ENCODE measurements at places on chromosomes 11 and 22.

- DNase-seq, result no peak
Measured at GRCh38 chr22:31906086-31906485, 38.2 kb upstream of the YWHAH start.

GRCh38 chr11:23919455-23919854 is 577.4 kb upstream of the LUZP2 start:
- no peak for DNase-seq

- no peak for DNase-seq
Measured at GRCh38 chr11:64802370-64803157, 450 bp downstream of the MAP4K2 start.

DNA sequence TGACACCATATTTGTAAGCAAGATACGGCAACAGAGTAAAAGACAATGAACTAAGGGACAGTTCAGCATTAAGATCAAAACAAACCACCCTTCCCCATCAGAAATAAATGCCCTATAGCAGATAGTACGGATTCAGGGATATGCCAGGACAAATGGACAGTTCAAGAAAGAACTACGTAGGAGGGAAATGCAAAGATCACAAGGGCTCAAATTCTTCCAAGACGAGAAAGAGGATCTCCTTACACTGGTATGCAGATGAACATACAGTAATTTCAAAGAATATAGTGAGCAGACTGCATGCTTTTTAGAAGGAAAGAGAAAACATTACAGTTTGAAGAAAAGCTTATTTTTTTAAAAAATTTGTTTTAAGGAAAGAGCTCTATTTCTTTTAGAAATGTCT is 124.7 kb upstream of the APOA1 start:
- no peak for DNase-seq

GRCh38 chr11:85965202-85965601 is 103.7 kb downstream of the PICALM start:
- DNase-seq, result no peak

GRCh38 chr11:110778343-110778742 is 66.1 kb upstream of the ARHGAP20 start:
- DNase-seq, result no peak

GRCh38 chr11:62556875-62557631 is 10.4 kb upstream of the AHNAK start:
- no peak for DNase-seq

- DNase-seq, result no peak
Measured at GRCh38 chr11:69485337-69486041, 4.0 kb downstream of the LINC01488 start.

- no peak for DNase-seq
Measured at GRCh38 chr11:118552341-118552740, 13.4 kb downstream of the IFT46 start.

DNA sequence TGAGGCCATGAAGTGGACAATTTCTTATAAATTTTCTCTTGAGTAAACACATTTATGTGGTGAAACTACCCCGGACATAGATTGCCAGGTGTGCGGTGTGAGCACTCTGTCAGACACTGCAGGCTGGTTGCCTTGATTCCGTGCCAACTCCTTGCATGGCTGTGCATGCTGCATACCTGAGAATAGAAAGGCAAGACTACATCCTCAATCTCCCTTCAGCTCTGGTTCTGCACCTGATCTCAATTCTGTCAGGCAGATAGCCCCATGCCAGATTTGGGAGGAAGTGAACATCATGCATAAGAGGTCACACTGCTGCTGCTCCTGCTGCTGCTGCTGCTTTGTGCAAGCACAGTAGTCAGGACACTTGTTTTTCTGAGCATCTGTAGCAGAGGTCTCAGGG is 42.5 kb upstream of the DEUP1 start:
- no peak for DNase-seq

GRCh38 chr22:34808618-34809017 is 257.3 kb upstream of the ISX start:
- no peak for DNase-seq

GRCh38 chr11:100816823-100817222 is 129.7 kb downstream of the ARHGAP42 start:
- no peak for DNase-seq

- no peak for DNase-seq
Measured at GRCh38 chr22:28480000-28480715, 199.5 kb downstream of the TTC28 start.

GRCh38 chr11:125070699-125071254 is 7.7 kb downstream of the SLC37A2 start:
- DNase-seq, result no peak

GRCh38 chr11:117045196-117045595 is 53.0 kb downstream of the SIK3 start:
- no peak for DNase-seq

- no peak for DNase-seq
Measured at GRCh38 chr11:16833026-16833425, 94.6 kb downstream of the C11orf58 start.

- DNase-seq, result no peak
Measured at GRCh38 chr11:98365190-98365589, 655.6 kb upstream of the CNTN5 start.

GRCh38 chr11:34640050-34640923 is 19.4 kb downstream of the EHF start:
- no peak for DNase-seq

DNA sequence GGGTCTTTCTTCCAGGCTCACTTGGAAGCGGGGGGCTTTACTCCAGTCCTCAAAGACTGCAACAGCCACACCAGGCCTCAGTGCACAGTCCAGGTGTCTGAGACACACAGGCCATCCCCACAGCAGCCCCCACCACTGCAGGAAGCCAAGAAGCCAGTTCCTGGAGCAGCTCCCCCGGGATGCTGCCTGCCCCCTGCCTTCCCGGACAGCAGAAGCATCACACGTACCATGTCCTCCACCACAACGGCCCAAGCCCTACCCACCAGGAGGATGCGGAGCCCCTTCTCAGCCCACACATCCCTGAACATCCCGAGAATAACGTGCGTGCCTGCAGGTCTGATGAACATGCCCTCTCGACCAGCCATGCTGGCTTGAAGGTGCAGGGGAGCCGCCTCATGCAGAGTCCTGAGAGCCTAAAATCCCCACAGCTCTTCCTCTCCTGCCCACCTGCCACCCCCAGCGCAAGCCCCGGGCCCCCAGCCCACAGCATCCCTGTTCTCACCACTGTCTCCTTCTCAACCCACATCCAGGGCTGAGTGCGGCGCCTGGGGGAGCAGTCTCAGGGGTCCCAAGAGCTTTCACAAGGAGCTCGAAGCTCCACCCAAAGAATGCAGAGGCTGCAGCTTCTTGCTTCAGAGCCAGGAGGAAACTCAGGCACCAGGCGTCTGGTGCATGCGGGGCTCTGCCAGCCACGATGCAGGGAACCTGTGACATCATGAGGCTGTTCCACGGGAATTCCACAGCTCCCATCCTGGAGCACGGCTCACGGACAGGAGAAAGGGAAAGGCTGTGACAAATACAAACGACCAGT is 209.6 kb downstream of the BRD1 start:
- DNase-seq, result no peak

- no peak for DNase-seq
Measured at GRCh38 chr11:125052047-125052446, 11.1 kb upstream of the SLC37A2 start.

DNA sequence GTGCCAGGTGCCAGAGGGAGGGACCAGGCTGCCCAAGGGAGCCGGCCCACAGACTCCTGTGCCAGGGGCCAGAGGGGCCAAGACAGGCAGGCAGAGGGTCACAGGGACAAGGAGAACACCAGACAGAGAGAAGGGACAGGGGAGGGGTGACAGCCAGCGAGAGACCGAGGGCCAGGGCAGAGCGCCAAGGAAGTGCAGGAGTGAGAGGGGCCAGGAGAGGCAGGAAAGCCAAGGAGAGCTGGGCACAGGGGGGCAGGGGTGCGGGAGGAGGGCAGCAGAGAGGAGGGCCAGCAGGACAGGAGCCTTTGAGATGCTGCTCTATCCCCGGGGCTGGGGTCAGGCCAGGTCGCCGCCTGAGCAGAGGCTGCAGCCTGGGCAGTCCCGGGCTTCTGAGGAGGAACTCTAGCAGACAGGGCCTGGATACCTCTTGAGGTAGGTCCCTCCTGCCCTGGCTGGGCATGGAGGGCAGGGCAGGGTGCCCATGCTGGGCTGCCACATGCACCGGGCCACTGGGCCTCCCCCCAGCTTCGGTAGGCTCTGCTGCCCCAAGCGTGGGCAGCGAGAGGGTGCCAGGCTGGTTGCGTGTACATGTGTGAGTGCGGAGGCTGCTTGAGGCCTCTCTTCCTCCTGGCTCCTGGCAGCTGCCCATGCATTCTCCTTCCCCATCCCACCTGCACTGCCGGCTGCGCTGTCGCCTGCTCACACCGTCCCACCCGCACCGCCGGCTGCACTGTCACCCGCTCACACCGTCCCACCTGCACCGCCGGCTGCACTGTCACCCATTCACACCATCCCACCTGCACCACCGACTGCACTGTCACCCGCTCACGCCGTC is 12.2 kb downstream of the LSP1 start:
- DNase-seq, result no peak

DNA sequence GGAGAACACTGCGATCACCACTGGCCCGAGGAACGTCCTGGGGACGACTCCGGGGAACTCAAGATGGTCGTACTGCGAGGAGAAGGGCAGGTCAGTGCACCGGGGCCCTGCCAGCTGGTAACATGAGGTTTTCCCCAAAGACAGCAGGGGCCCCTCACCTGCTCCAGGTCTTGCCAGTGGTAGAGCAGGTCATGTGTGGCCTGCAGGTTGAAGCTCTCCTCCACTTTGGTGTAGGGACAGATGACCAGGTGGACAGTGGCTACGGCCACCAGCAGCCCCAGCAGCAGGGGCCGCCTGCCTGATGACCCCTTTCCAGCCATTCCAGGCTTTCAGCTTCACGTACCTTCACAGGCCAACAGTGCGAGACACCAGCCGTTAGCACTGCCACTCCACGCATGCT is 4.8 kb downstream of the ALG12 start:
- DNase-seq, result no peak

- DNase-seq, result no peak
Measured at GRCh38 chr11:57568330-57568766, 876 bp upstream of the UBE2L6 start.

DNA sequence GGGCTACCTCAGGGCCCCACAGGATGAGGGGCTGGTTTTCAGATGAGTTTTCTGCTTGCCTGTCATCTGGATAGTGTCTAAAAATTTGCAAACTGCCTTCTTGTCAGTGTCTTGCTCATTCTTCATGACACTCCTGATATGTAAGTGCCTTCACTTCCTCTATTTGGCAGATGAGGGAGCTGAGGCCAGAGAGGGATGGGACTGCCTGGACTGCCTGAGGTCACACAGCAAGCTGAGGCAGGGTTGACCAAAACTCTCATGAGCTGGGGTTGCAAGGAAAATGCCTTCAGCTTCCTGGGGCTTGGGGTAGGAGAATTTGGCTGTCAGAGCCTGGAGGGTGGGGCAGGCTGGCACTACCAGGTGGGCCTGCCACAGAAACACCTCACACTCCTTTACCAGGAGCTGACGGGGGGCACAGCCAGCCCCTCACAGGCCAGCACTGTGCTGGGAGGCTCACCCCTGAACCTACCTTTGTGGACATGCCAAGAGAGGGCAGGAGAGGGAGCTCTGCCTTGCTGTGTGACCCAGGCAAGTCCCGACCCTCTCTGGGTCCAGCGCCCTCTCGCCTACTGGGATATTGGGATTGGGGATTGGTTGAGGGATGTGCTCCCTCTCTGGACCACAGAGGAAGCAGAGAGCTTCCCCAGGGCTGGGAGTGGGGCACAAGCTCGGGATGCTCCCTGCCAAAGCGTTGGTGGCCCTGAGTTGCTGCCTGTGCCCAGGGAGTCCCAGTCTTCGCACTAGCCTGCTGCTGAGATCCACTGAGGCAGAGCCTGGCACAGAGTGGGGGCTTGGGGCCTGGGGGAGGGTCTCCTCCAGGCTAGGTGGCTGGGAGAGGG is 1.9 kb upstream of the P2RY6 start:
- no peak for DNase-seq

- no peak for DNase-seq
Measured at GRCh38 chr11:107824668-107825369, 33.8 kb downstream of the SLC35F2 start.

- no peak for DNase-seq
Measured at GRCh38 chr11:128821556-128821955, 45.5 kb downstream of the KCNJ1 start.

GRCh38 chr11:6799402-6799801 is at the start of gene OR6A2:
Gene OR6A2 (minus strand): TSS chr11:6799689. CDS start chr11:6795708, 3,981 bp downstream.
- no peak for DNase-seq

DNA sequence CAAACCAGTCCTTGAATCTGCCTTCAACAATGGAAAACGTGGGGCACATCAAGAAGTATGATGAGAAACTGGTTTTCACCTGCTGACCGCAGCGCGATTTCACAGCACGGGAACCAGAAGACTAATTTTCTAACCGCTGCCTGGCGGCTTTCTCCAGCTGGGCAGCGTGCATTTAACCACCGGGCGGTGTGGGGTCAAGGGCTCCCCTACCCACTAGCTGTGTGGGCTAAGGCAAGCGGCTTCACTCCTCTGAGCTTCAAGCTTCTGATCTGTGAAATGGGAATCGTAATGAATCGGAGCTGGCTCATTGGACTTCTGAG is 4.2 kb downstream of the SHANK2 start:
- DNase-seq, result no peak

- no peak for DNase-seq
Measured at GRCh38 chr11:18332302-18332701, 9.9 kb downstream of the GTF2H1 start.

DNA sequence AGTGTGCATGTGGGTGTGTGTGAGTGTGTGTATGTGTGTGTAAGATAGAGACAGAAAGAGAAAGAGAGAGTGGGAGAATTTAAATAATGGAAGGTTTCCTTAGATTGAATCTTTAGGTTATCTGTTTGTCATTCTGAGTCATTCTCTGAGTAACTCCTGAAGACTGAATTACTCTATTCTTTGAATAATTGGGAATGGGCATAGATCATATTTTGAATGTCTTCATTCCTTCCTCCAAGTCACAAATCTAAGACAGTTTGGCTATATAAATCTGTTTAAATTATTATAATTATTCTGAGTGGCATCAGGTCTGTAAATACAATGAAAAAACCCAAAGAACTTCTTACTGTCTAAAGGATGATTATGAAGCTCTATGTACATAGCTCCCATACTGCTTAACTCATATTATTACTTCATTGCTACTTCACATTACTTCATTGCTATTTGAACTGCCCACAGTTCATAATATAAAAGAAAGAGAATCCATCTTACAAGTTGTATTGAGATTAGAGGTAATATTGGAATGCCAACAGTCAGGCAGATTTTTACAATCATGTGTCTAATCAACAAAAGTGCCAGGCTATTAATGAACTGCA is 346.6 kb upstream of the CCDC179 start:
- DNase-seq, result no peak

GRCh38 chr11:117300773-117301172 is 9.6 kb downstream of the BACE1-AS start:
- DNase-seq, result no peak

- DNase-seq, result no peak
Measured at GRCh38 chr22:19844377-19845053, 10.2 kb downstream of the GNB1L start.

GRCh38 chr11:134640971-134641968 is 229.2 kb upstream of the B3GAT1 start:
- DNase-seq, result no peak
